PC-9 (cell line): ENCODE measurements at places on chromosomes 7 and 10. TPM values are rescaled to one million over a fixed set of nuclear protein-coding genes. Genes with fewer than 3 reads are reported as not detected.
A peak's percentile ranks its signal among the peaks of the same experiment; 100 is the strongest.

The UPF2 gene
- total RNA-seq, result 18.4 and 25.9 TPM in 2 replicates

The CAV1 gene
- 850 and 1,077 TPM in 2 replicates for total RNA-seq

The ZNF488 gene
- total RNA-seq, result 11.4 and 18.1 TPM in 2 replicates

The MLXIPL gene
- total RNA-seq, result 24.9 and 32.0 TPM in 2 replicates

The INSYN2A gene
- not detected in 2 replicates for total RNA-seq

- H3K4me1 ChIP-seq, result no peaks in the 10 kb centered on the region
- H3K36me3 ChIP-seq, result no peaks in the 10 kb centered on the region
- H3K27me3 ChIP-seq, result peaks cover 15% of the 10 kb centered on the region; the same call in 1 of the 2 replicates
- no peak for DNase-seq
Observed at GRCh38 chr10:13047529-13048206, 46.2 kb upstream of the CCDC3 start.

DNA sequence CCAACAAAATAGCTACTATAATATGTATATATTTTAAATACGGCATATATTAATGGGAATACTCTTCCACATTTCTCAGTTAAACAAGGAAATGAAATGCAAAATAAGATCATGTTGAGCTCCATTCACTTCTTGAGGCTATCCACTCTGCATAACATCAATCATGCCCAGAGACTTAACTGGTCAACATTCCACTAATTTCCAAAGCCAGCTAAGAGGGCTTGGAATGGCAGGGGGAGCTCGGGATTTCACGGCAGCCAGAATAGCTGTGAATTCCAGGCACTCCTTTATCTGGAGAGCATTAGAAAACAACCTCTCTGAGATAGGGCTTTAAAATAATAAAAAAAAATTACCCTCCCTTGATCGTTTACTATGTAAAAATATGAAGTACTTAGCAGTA lies 194.9 kb upstream of the CDCA7L start:
- H3K4me1 ChIP-seq, result no peaks in the 10 kb centered on the region
- DNase-seq, result no peak
- H3K36me3 ChIP-seq, result no peaks in the 10 kb centered on the region
- H3K27me3 ChIP-seq, result no peaks in the 10 kb centered on the region
- no peak overlapping the region for H3K4me3 ChIP-seq
- H3K27ac ChIP-seq, result no peak overlapping the region

DNA sequence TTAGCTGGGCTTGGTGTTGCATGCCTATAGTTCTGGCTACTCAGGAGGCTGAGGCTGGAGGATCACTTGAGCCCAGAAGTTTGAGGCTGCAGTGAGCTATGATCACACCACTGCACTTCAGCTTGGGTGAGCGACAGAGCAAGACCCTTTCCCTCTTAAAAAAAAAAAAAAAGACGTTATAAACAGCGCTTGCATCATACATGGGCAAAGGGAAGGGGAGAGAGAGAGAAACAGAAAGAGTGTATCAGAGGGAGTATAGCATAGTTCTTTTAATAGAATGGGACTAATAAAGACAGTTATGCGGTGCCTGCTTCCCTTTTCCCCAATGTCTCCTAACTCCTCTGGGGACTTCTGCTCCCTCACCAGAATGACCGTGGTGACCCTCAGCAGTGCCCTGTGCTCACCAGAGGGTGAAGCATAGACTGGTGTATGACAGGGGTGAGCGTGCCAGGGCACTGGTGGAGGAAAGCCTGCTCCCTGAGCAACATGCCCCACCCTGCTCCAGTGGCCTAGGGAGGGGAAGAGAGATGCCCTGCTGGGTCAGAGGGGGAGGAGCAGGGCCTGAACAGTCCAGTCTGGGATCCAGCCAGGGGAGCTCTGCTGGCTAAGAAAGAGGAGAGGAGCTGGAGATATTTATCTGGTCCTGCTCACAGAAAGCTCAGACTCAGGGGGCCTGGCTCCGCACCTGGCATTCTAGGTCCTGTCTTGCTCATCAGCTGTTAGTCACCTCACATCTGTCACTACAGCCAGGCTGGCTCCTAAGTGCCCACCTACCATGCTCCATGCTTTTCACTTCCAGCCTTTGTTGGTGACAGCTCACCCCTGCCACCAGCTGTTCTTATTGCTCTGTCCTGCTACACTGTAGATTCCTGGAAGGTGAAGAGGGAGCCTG lies 2.2 kb downstream of the PDZD7 start:
- H3K27me3 ChIP-seq, result no peaks in the 10 kb centered on the region
- H3K36me3 ChIP-seq, result no peaks in the 10 kb centered on the region
- peak; percentile 33 for DNase-seq
- no peak overlapping the region for H3K4me3 ChIP-seq

DNA sequence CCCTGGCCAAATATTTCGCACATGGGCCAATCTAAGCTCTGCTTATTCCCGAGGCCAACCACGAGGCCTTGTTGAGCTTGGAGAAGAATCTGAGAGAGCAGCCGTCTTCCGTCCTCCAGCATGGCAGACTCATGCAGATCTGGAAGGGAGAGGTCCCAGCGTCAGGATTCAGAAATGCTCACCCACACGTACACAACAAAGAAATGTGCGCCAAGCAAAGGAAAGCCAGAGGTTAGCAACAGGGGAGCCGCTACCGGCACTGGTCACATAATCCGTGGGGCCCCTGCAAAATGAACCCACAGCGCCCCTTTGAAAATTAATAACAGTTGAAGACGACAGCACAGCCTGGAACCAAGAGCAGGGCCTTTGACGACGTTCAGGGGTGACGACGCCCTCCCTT lies 25.4 kb upstream of the PRKAG2 start:
- H3K4me3 ChIP-seq, result no peak overlapping the region
- no peaks in the 10 kb centered on the region for H3K4me1 ChIP-seq
- no peaks in the 10 kb centered on the region for H3K36me3 ChIP-seq
- peaks cover 98% of the 10 kb centered on the region for H3K27me3 ChIP-seq
- H3K27ac ChIP-seq, result no peak overlapping the region

GRCh38 chr10:95476469-95477174 lies 84.5 kb downstream of the SORBS1 start:
- no peaks in the 10 kb centered on the region for H3K36me3 ChIP-seq
- H3K27ac ChIP-seq, result no peak overlapping the region
- no peak for DNase-seq
- no peaks in the 10 kb centered on the region for H3K27me3 ChIP-seq

DNA sequence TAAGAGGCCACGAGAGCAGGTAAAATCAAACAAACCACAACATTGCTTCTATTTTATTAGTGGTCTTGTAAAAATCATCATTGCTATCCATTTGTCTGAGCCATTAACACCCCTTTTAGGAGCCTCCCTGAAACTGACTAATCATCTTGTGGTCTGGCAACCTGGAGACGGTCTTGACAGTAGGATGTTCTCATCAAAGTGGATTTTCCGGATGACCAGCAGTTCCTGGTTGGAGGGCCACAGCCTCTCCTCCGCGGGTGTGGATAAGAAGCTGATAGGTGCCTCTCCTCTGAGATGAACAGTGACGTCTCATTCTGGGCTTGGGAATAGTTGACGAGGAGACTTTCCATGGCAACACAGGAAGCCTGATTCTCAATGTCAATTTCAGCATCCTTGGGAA lies 490.7 kb downstream of the TYW1 start:
- H3K4me1 ChIP-seq, result no peaks in the 10 kb centered on the region
- H3K36me3 ChIP-seq, result no peaks in the 10 kb centered on the region
- peaks cover 46% of the 10 kb centered on the region for H3K27me3 ChIP-seq

GRCh38 chr10:82942286-82943099 lies 1067.5 kb downstream of the NRG3 start:
- no peaks in the 10 kb centered on the region for H3K36me3 ChIP-seq
- DNase-seq, result no peak
- no peaks in the 10 kb centered on the region for H3K4me1 ChIP-seq
- peaks cover 15% of the 10 kb centered on the region for H3K27me3 ChIP-seq
- no peak overlapping the region for H3K27ac ChIP-seq
- no peak overlapping the region for H3K4me3 ChIP-seq

DNA sequence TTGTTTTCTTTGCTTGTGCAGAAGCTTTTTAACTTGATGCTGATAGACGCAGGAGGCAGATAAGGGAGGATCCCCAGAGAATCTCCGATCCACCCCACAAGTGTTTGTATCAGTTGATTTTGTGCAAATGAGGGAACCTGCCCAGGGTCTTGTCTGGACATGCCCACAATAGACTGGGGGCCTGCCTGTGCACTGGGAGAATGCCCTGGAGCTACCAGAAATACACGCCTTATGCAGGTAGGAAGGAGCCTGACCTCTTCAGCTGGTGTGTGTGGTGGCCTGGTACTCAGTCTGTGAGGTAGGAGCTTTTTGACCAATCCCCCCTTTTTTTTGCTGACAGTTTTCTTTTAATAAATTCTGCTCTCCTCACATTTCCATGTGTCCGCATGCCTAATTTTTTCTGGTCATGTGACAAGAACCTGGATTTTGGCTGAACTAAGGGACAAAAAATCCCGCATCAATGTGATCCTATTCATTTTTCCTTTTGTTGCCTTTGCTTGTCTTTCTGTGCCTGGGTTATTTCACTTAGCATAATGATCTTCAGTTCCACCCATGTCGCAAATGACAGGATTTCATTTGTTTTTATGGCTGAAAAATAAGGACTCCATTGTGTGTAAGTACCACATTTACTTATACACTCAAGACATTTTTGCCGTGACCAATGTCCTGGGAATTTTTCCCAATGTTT lies 430.6 kb upstream of the NRG3 start:
- no peaks in the 10 kb centered on the region for H3K27me3 ChIP-seq
- H3K27ac ChIP-seq, result no peak overlapping the region
- H3K4me3 ChIP-seq, result no peak overlapping the region
- no peaks in the 10 kb centered on the region for H3K4me1 ChIP-seq
- DNase-seq, result no peak

GRCh38 chr7:51233374-51233773 lies 83.2 kb downstream of the COBL start:
- H3K4me3 ChIP-seq, result no peak overlapping the region
- H3K27ac ChIP-seq, result no peak overlapping the region
- H3K27me3 ChIP-seq, result no peaks in the 10 kb centered on the region
- H3K4me1 ChIP-seq, result no peaks in the 10 kb centered on the region
- DNase-seq, result no peak

- peaks cover 83% of the 10 kb centered on the region for H3K27me3 ChIP-seq
- no peak overlapping the region for H3K4me3 ChIP-seq
- DNase-seq, result no peak
- no peaks in the 10 kb centered on the region for H3K36me3 ChIP-seq
- no peaks in the 10 kb centered on the region for H3K4me1 ChIP-seq
Observed at GRCh38 chr7:133115596-133115995, 33.7 kb upstream of the CHCHD3 start.

GRCh38 chr10:112247791-112248190 lies 35.4 kb upstream of the TECTB start:
- H3K4me3 ChIP-seq, result no peak overlapping the region
- H3K36me3 ChIP-seq, result no peaks in the 10 kb centered on the region
- no peaks in the 10 kb centered on the region for H3K27me3 ChIP-seq
- DNase-seq, result no peak
- no peak overlapping the region for H3K27ac ChIP-seq

DNA sequence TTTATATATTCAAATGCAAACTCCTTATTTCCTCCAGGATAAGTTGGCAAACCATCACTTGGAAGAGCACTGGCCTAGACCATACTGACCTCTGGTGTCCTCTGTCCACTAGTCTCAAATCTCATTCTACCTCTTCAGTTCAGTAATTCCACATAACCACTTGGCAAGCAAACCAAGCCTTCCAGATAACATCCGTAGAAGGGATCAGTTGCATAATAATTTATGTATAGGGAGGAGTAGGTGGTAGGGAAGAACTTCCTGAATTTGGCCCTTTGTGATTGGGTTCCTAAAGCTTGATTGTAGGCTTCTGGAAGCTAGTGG lies 55.0 kb downstream of the WAC start:
- no peak for DNase-seq
- no peak overlapping the region for H3K4me3 ChIP-seq
- peaks cover 9% of the 10 kb centered on the region for H3K4me1 ChIP-seq
- no peak overlapping the region for H3K27ac ChIP-seq
- H3K36me3 ChIP-seq, result peaks cover 11% of the 10 kb centered on the region; the same call in 1 of the 2 replicates

DNA sequence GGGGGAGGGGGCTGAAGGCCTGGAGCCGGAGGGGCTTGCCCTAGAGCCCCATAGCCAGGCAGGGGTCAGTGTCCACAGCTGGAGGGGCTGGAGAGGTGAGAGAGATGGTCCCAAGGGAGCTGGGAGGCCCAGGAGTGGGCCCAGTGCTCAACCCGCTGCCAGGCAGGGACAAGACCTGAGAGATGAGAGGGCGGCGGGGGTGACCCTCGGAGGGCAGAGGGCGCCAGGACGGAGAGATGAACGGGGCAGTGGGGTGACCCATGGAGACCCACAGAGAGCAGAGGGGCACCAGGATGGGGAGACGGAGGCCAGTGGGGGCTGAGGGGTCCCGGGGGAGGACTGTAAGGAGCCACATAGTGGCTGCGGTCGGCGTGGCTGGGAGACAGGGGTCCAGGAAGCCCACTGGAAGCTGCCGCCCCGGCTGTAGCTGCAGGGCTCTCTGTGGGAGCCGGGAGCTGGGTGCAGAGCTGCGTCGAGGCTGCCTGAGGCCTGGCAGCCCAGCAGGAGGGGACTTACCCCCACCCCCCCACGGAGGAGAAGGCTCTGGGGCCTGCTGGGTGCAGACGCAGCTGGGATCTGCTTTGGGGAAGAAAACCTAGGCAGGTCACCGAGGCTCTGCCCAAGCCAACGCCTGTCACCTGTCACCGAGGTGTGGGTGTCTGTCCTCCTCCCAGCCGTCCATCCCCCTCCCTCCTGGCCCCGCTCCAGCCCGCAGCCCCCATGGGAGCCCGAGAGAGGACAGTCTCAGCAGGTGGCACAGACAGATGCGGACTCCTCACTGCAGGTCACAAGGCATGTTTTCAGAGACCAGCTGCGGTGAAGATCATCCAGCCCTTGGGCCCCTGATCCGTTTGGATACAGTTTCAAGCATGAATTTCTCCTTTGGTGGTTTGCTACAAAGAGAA lies 25.1 kb downstream of the PWWP2B start:
- H3K36me3 ChIP-seq, result no peaks in the 10 kb centered on the region
- H3K4me1 ChIP-seq, result peaks cover 51% of the 10 kb centered on the region
- peak overlapping the region; percentile 35; the same call in 1 of the 2 replicates for H3K4me3 ChIP-seq
- peak overlapping the region; percentile 88 for H3K27ac ChIP-seq
- H3K27me3 ChIP-seq, result no peaks in the 10 kb centered on the region

DNA sequence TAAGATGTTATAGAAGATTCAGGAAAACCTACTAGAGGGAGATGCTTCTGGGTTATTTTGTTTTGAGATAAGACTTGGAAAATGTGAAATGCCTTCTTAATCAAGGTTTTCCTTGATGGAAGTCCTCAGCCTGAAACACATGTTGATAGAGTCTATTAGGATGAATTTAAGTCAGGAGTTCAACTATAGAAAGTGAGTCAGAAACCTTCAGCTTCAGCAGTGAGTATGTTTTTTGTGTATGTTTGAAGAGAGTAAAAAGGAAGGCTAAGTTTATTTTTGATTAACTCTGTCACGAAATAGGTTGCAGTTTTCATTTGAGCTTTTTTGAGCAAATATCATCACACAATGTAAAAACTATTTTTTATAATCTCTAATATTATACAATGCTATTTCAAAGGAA lies 114.6 kb downstream of the HGF start:
- H3K36me3 ChIP-seq, result no peaks in the 10 kb centered on the region
- no peak overlapping the region for H3K27ac ChIP-seq
- no peaks in the 10 kb centered on the region for H3K27me3 ChIP-seq
- DNase-seq, result no peak
- no peaks in the 10 kb centered on the region for H3K4me1 ChIP-seq

DNA sequence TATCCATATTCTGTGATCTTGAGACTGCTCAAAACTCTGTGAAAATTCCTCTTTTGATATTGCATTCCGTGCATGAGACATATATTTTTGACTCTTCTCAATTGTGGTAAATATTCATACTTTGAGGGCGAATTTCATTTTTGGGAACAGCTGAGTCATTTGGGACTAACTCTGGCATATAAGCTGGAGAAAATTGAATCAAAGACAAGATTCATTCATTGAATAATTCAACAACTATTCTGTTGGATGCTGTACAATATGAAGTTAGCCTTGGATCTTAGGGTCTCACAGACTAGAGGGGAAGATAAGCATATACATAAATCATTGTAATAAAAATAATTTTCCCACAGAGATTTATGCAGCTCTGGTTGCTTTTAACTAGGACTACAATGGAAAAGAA lies 183.2 kb upstream of the NEBL start:
- H3K27me3 ChIP-seq, result no peaks in the 10 kb centered on the region
- no peaks in the 10 kb centered on the region for H3K36me3 ChIP-seq
- H3K4me3 ChIP-seq, result no peak overlapping the region
- H3K4me1 ChIP-seq, result peaks cover 21% of the 10 kb centered on the region
- no peak for DNase-seq
